ENCODE measurements at places on chromosomes 11 and 22.

GRCh38 chr22:48734359-48734758 is 1093.3 kb downstream of the BRD1 start:
- no peak for DNase-seq

DNA sequence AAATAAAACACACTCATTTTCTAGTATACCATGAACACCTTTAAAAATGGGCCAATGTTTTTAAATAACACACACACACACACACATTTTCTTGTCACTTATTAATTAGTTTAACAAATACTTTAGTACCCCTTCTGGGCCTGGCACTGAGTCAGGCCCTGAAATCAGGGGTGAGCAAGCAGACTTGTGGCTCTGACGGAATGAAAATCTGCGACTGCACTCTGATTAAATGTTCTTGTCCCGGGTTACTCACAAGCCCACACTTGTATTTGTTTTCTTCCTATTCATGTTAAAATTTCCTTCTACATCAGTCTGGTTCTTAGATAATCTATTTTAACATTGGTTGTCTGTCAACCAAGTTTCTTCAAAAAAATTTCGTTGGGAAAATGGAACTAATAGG is 43.0 kb upstream of the PDGFD start:
- no peak for DNase-seq

GRCh38 chr22:44426981-44427380 is 71.1 kb downstream of the RTL6 start:
- DNase-seq: no peak

DNA sequence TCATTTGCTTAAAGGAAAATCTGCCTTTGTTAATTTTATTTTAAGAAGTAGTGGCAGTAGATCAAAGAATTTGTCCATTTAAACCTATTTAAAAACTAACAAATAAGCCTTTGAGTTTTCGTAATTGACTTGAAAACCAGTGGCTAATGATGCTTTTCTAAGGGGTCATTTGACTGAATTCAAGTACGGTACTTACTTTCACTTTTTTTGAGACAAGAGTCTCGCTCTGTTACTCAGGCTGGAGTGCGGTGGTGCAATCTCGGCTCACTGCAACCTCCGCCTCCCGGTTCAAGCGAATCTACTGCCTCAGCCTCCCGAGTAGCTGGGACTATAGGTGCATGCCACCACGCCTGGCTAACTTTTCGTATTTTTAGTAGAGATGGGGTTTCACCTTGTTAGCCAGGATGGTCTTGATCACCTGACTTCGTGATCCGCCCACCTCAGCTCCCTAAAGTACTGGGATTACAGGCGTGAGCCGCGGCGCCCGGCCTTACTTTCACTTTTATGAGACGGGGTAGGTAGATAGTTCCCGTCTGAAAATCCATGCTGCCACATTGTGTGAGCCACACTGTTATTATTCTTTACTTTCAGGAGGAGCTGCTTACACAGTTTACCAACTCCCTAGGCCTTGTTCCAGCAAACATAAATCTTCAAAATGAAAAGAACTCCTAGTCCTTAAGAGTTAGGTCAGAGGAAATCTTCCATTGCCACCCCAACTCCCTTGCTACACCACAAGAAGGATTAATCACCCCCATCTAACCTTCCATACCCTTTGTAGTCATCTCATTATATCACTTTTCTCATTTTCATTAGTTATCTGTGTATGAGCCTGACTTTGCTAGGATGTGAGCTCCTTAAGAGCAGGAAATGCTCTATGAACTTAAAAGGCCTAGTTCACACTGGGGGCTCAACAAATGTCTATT is 926.6 kb upstream of the CCDC90B start:
- DNase-seq: no peak

- DNase-seq: no peak
These were observed 7.2 kb downstream of the DDX10 start for GRCh38 chr11:108672113-108672512.

GRCh38 chr11:102664001-102664752 is 39.0 kb upstream of the MMP20 start:
- DNase-seq: no peak

DNA sequence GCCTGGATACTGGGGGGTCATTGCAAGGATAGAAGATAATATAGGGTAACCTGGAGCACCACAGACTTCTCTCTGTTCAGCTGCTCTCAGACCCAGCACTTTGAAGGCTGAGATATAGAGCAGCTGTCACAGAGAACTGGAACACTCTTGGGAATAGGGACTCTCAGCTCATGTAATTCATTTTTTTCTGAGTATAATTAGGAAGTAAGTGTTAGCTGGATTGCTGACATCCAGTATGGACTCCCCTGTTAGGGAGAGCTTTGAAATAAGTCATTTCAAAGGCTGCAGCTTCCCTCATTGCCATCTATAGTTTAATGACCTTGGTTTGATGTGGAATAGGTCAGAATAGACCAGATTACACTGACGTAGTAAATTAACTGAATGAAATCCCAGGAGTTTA is 120.8 kb upstream of the POU2AF2 start:
- no peak for DNase-seq

DNA sequence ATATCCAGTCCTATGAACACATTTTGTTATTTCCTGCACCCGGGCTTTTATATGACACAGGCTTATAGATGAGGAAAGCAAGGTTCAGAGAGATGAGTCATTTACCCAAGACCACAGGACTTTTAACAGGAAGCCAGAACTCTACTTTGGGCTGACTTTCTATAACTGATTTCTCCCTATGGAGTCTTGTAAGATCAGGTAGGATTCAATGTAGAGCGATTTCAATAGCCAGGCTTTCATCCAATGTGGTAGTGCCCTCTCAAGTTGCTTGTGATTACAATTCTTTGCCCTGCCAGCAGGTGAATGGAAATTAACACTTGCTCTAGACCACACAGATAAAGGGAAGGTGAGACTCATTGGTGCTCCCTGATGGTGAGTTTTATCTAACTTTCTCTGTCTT is 378.3 kb downstream of the INSC start:
- DNase-seq: no peak

DNA sequence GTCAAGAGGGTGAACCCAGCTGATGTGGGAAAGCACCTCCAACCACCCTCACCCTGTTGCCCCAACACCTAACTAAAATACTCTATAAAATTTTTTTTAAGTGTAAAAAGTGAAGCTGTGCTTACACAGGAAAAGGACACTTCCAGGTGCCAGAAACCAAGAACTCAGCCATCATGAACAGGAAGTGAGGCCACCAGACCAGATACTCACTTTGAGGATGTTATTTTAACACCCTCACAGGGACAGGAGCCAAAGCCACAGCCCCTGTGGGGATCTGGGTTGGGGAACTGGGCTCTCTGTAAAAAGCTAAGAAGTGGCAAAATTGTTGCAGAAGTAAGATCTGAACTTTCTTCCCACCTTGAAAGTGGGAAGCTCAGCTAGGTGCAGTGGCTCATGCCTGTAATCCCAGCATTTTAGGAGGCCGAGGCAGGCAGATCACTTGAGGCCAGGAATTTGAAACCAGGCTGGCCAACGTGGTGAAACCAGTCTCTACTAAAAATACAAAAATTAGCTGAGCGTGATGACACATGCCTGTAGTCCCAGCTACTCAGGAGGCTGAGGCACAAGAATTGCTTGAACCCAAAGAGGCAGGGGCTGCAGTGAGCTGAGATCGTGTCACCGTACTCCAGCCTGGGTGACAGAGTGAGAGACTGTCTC is 3.8 kb downstream of the RSPH14 start:
- no peak for DNase-seq

- no peak for DNase-seq
These were observed 9.5 kb upstream of the MS4A4E start for GRCh38 chr11:60252213-60253108.
